ENCODE measurements at places on chromosomes 11 and 22.
A peak's percentile ranks its signal among the peaks of the same experiment; 100 is the strongest.

GRCh38 chr11:82811369-82811768, 77.7 kb upstream of the FAM181B start:
- DNase-seq = no peak

DNA sequence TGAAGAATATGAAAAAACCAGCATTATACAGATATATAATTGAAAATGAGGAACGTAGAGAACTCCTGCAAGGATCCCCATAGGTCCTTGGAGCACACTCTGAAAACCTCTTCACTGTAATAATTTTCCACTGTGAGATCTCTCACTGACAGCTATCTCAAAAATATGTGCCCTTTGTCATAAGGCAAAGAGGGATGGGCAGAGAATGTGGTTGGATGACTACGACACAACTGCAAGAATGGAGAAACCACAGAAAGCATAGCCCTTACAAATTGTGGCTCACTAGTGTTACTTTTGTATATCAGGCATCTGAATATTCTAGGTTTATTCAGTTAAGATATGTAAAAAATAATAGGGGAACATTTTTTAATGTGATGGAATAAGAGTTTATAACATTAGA, 7.9 kb upstream of the CTSC start:
- no peak for DNase-seq

GRCh38 chr11:57150454-57150917, 31.3 kb upstream of the LRRC55 start:
- no peak for DNase-seq

DNA sequence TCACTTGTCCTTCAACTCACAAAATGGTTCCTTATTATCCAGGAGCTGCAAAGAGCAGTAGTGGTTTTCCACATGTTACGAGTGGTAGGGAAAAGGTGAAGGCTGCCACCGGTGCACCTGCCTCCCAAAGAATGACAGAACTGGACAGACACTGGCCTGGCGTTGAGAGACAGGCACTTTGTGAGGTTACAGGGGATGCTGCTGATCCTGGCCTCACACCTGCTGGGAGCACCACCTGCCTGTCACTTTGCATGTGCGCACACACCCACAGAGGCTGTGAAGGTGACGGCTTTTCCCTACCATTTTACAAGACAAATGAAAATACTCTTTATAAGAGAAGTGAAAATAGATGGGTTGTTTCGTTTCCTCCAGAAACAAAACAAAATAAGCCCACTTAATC, 175.3 kb upstream of the B3GAT1 start:
- DNase-seq = no peak

DNA sequence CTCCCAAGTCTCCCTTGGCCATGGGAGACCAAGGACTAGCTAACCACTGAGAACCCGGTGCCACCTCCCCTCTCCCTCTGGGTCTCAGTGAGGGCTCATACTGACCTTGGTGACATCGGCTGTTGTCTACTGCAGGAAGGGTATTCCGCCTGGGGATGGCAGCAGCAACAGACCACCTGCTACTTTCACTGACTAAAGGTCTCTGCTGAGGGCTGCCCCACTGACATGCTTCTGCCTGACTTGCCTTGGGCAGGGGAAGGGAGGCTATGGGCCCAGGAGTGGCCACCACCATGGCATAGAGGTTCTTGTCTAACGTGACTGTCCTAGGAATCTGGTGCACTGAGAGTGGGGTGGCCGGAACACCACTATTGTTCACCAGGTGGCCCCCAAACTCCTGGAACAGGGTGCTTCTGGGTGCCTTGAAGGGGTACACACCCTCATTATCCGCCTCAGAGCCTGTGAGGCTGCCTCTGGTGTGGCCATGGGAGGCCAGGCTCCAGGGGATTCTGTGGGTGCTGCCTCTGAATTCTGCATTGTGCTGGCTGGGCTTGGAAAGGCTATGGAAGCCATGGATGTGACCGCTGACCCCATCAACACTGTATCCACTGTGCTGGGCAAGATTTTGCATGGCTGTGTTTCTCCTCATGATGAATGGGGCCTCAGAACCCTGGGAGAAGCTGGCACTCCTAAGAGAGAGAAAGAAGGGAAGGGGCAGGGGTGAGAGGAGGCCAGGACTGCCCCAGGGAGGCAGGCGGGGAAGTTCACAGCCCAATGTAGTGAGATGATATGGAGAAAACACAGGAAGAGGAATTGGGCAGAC, 38.3 kb downstream of the GAB4 start:
- no peak for DNase-seq

- DNase-seq = no peak
Observed at GRCh38 chr11:74559934-74560309, 32.5 kb upstream of the POLD3 start.

- no peak for DNase-seq
Observed at GRCh38 chr11:111460856-111461255, 51.3 kb downstream of the BTG4 start.

GRCh38 chr22:23537416-23537815, 42.7 kb downstream of the IGLL1 start:
- no peak for DNase-seq

DNA sequence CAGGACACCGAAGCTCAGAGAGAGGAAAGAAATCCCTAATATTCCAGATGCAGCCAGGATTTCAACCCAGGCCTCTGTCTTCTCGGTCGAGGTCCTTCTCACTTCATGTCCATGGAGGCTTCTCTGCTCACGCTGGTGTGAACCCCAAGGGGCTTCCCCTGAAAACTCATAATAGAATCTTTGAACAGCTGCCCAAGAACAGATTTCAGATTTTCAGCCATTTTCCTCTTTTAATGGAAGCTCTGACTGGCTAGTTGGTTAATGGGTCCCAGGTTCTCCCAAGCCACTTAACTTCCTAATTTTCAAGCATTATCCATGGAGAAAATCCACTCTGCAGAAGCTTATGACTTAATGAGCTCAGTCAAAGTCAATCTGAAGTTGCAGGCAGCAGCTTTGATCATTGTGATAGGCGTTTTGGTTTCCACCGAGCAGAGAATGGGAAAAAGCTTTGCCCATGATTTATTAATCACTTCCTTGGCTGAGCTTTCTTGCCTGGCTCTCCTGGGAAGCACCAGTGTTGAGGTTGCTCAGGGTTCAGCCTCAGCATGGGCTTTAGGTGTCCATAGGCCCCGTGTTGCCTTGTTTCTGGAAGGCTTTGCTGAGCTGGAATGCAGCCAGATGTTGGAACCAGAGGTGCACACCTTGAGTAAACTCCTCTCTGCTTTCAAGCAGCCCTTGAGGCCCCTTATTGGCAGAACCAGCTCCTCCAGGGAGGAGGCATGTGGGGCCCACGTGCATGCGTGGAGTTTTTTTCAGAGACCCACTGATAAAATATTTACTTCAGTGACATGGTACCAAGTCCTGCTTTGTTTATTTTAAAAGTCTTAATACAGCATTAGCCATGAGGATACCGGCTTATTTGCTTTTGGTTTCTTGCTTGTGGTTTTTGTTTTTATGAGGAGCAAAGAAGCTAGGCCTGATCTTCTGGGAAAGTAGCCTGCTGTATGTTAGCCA, 25.5 kb downstream of the LDLRAD3 start:
- DNase-seq = no peak

DNA sequence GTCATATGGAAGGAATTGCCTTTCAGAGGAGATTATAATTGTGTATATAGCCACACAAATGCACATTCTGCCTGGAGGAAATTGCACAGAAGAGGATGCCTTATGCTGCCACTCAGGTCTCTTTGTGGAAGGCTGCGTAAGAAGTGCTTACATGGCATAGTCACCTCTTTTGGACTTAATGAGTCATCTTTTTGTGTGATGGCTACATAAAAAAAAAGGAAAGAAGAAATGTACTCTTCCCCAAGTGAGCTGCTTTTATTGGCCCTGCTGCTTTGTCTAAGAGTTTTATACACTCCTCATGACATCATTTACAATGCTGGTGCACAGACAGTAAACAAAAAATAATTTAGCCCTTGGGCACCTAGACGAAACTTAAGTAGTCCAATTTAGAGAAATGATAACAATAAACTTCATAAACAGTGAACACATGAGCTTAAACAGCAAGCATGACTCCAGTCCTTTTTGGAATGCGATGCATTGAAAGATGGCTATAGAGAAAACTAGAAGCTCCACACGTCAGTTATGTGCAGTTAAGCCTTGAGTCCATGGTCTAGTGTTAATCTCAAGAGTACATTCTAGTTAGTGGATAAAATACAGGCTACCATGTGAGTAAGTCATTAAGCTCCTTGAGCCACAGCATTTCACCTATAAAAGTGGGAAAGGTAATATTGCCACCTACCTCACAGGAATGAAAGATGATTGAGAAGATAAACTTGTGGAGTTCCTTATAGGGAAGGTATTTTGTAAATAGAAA, 12.0 kb downstream of the CSTPP1 start:
- no peak for DNase-seq

- DNase-seq = no peak
Observed at GRCh38 chr11:76768909-76769560, 14.1 kb upstream of the TSKU start.

GRCh38 chr22:46296257-46297150, at the start of gene GTSE1:
Gene GTSE1 (plus strand): TSS chr22:46296870. CDS start chr22:46297401, 531 bp downstream.
- DNase-seq = peak; percentile 96

DNA sequence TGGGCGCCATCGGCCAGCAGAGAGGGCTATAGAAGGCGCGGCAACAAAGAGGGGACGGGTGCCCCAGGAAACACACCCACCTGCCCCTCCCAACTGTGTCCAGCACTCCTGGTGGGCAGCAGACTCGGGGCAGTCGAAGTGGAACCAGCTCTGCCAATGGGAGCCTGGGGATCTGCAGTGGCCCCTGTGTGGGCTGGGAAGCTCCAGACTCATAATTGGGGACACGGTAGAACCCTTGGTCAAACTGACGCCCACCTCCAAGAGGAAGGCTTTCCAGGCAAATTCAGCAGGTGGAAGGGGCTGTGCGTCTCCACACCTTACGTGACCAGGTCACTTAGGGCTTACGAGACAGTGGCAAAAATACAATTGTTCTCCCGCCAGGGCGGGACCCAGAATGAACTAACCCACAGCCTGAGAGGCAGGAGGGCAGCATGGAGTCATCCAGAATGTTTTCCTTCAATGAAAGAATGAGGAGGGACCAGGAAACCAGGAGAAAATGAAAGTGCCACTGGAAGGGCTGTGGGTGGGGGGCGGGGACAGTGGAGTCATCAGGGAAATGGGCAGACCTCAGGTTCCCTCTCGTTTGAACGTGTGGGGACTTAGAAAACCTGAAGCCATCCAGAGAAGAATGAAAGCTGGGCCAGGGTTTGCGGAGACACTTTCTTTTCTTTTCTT, 53.2 kb upstream of the SHANK2 start:
- DNase-seq = no peak

- no peak for DNase-seq
Observed at GRCh38 chr11:29184939-29185890, 831.6 kb downstream of the KCNA4 start.

DNA sequence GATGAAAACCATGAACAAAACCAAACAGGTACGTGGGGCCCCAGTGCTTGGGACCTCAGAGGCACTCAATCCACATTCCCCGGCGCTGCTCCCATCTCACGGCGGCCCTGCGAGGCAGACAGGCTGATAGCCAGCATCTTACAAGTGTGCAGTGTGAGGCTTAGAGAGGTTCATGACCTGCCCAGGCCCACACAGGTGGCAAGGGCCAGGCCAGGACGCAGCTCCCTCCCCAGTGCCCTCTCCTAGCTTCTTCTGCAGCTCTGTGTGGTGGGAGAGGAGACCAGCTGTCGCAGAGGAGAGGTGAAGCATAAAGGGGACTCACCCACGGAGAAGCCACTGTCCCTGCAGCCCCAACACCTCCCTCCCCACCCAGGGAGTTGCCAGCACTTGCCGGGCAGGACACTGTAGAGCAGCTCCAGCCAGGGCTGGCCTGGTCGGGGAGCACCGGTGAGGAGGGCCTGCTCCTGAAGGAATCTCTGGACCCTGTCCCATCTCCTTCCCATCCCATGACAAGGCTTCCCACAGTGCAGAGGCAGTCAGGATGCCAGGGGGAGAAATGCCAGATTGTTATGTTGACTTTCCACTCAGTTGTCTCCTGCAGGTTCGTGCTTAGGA, 92.4 kb upstream of the TMEM45B start:
- no peak for DNase-seq

- DNase-seq = no peak
Observed at GRCh38 chr22:30859714-30860095, 108.9 kb downstream of the MORC2 start.

GRCh38 chr11:8826901-8827560, 84.0 kb upstream of the AKIP1 start:
- DNase-seq = no peak

DNA sequence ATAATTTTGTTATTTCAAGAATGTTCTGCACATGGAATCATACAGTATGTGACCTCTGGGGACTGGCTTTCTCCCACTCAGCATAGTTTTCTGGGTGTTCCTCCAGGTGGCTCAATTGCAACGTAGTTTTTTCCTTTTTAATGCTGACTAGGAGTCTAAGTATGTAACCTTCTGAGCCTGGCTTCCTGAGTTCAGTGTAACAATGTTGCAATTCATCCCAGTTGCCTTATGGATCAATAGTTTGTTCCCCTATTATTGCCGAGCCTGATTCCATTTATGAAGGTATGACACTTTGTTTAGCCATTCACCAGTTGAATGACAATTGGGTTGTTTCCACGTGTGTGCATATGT, 128.3 kb downstream of the CRYBB2 start:
- DNase-seq = no peak

Data from stimulated activated CD4-positive, alpha-beta T cell treated with anti-CD3 and anti-CD28 coated beads, Interleukin-4, amount 100 ng/mL, for 4 hours (primary cell).